ENCODE measurements at places on chromosomes 2 and 18. TPM values are rescaled to one million over a fixed set of nuclear protein-coding genes. Genes with fewer than 3 reads are reported as not detected.

The VPS4B gene
- total RNA-seq = 20.4 TPM

The RGPD3 gene
- 0.43 TPM for total RNA-seq

The MRO gene
- total RNA-seq = 0.82 TPM

The LRATD1 gene
- total RNA-seq = not detected

The KCNJ13 gene
- not detected for total RNA-seq

The TFCP2L1 gene
- not detected for total RNA-seq

The MC4R gene
- total RNA-seq = not detected

The PRKD3 gene
- total RNA-seq = 34.2 TPM

The HMSD gene
- total RNA-seq = not detected

The LCT gene
- total RNA-seq = not detected

The SAG gene
- not detected for total RNA-seq

The SLC40A1 gene
- 14.1 TPM for total RNA-seq

The LYG2 gene
- not detected for total RNA-seq

The SFXN5 gene
- 2.8 TPM for total RNA-seq

The CBLN2 gene
- total RNA-seq = 0.12 TPM

The L3MBTL4 gene
- 0.09 TPM for total RNA-seq

The THOC1 gene
- 15.2 TPM for total RNA-seq

The CCDC148 gene
- total RNA-seq = 0.23 TPM

The UGT1A4 gene
- not detected for total RNA-seq

The GREB1 gene
- 0.23 TPM for total RNA-seq

The ZSWIM2 gene
- not detected for total RNA-seq

The DLX1 gene
- not detected for total RNA-seq

The CYTIP gene
- not detected for total RNA-seq

The CYP27C1 gene
- total RNA-seq = 0.58 TPM

The RAB27B gene
- total RNA-seq = 0.93 TPM

The CDCA7 gene
- total RNA-seq = 1.8 TPM

The LOXHD1 gene
- not detected for total RNA-seq

The CYP26B1 gene
- total RNA-seq = 0.51 TPM

The CROCC2 gene
- total RNA-seq = not detected

The PFN4 gene
- total RNA-seq = 0.68 TPM

The PCARE gene
- total RNA-seq = not detected

Measured in pericardium fibroblast (primary cell).